CD14-positive monocyte (primary cell): ENCODE measurements at places on chromosomes 16 and 17. TPM values are rescaled to one million over a fixed set of nuclear protein-coding genes. Genes with fewer than 3 reads are reported as not detected.

The MAPT gene
- polyA plus RNA-seq, result 0.04 and 0.08 TPM in 2 replicates

DNA sequence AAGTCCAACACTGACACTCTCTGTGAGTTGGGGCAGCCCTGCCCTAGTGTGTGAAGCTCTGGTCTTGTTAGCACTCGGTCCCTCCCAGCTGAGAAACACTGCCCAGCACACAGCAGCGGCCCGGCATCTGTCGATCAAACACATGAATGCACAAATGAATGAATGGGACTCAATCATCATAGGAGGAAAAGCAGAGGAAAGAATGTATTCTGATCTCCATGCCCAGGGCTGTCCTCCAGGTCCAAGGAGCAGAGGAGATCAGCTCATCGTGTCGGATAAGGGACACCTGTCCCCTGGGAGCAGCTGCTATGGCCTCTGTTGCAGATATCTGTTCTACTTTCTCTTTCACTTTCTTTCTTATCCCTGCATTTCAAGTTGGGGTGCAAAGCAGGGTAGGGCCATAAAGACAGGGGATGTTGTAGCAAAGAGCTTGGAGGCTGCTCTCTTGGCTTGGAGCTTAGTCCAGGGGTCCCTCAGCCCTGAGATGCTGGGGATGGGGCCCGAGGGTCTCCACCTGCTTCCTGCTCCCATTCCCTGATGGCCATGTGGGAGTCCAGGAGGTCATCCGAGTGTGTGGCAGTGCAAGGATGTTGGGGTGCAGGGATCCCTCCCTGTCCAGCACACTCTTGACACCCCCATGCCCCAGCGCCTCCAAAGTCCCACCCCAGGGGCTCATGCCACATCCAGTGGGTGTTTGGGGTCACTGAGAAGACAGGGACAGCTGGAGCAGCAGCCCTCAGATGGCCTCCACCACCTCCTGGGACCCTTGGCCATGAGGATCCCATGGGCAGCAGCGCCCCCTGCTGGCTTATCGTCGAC is 88.2 kb downstream of the IRF8 start:
- DNase-seq, result peak; percentile 32

GRCh38 chr16:48676836-48677235 is 66.9 kb upstream of the N4BP1 start:
- DNase-seq, result no peak

GRCh38 chr17:45672301-45672700 is 111.8 kb upstream of the CRHR1 start:
- no peak for DNase-seq

- no peak for DNase-seq
These were observed 5.2 kb downstream of the LITAFD start for GRCh38 chr16:8887431-8887765.

- peak; percentile 4 for DNase-seq
These were observed 1.0 kb upstream of the CCNF start for GRCh38 chr16:2428051-2428783.
